ENCODE measurements at places on chromosomes 16 and 17.

DNA sequence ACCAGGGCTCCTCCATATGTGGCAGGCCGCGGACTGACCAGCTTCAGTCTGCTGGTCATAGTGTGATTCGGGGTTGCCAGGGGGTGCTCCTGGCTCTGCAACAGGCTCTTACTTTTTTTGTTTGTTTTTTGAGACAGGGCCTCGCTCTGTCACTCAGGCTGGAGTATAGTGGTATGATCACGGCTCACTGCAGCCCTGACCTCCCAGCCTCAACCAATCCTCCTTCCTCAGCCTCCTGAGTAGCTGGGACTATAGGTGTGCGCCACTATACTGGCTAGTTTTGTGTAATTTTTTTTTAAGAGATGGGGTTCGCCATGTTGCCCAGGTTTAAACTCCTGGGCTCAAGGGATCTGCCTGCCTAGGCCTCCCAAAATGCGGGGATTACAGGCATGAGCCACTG lies 11.8 kb upstream of the KCNH6 start:
- no peak for DNase-seq

- DNase-seq: no peak
These were observed 1.1 kb upstream of the STUB1 start for GRCh38 chr16:678858-679813.

GRCh38 chr16:81099958-81100357 lies 3.8 kb upstream of the GCSH start:
- no peak for DNase-seq

DNA sequence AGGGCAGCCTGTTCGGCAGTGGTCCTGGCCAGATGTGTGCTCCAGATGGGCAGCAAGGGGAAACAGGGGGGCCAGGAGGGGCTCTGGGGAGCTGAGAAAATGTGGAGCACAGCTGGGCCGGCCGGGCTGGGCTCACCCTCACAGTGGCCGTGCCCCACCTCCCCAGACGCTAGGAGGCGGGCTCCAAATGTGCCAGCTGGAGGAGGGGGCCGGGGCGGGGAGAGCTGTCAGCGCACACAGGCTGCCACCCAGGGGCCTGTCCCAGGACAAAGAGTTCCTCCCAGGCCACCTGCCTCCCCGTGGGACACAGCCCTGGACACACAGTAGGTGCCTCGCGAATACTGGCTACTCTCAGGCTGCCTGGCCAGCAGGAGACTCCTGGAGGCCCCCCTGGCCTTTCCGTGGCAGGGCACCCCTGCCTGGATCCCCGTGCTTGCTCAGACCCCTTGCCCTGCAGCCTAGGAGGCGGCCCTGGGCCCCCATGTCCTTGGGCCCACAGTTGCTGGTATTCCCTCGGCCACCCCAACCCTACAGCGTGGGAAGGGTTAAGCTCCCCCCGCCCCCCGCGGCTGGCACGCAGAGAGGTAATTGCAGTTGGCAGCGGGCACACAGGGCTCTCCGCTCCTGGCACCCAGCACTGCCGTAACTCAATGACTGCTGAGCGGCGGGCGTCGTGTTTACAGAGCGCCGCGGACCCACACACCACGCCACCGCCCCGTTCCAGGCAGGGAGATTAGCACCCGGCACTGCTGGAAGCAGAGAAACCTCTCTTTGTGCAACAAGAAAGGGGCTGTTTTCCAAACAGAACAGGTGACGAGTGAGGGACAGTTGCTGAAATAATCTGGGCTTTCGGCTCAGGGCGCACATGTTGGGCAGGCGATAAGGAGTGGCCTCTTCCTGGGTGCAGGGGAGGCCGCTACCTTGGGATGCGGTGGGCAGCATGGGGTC lies 32.2 kb downstream of the BAHCC1 start:
- DNase-seq: no peak

DNA sequence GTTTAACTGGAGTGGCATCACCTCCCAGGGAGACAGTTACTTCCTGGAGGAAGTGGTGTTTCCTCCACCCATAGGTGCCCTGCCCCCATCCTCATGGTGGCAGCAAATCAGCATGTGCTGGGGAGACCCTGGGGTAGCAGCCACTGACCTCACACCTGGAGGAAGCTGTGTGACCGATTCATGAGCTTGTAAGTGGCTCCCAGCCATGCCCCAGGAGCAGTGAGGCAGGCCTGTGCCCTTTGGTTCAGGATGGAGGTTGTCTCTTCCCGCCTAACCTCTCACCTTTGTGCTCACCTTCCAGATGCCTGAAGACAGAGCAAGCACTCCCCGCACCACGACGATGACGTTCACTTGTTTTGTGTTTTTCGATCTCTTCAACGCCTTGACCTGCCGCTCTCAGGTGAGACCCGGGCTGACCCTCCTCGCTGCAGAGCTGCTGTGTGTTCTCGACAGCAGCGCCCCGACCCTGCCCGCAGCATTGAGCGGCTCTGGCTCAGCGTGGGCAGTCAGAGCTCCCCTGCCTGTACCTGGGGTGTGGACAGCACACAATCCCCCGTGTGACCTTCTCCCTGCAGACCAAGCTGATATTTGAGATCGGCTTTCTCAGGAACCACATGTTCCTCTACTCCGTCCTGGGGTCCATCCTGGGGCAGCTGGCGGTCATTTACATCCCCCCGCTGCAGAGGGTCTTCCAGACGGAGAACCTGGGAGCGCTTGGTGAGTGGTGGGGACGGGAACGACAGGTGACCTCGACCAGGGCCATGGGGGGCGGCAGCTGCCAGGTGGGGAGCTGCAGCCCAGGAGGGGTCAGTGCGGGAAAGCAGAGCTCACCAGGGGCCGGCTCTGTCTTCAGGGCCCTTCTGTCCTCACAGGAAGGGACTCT lies 42.8 kb downstream of the MEAK7 start:
- DNase-seq: no peak

GRCh38 chr17:30358055-30358760 lies 20.5 kb upstream of the CPD start:
- no peak for DNase-seq

GRCh38 chr16:89505204-89506112 lies 2.7 kb upstream of the SPG7 start:
- no peak for DNase-seq

DNA sequence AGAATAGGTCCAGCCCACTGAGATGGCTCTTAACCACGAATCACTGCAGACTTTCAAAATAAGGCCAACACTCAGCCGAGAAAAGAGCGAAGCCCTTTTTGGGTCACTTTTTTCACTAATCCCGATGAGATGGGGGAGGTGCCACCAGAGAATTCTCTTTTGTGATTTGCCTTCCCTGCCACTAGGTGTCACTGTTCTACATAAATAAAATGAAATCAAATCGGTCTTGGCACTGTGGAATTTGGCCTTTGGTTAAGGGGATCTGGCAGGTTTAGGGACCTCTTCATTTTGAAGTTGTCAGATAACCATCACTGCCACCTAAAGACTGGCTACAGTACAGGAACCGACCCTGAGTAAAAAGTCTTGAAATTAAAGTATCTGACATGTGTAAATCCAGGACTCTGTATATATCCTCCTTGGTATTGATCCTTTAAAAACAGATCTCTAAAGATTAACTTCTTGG lies 147.0 kb downstream of the HS3ST4 start:
- no peak for DNase-seq

DNA sequence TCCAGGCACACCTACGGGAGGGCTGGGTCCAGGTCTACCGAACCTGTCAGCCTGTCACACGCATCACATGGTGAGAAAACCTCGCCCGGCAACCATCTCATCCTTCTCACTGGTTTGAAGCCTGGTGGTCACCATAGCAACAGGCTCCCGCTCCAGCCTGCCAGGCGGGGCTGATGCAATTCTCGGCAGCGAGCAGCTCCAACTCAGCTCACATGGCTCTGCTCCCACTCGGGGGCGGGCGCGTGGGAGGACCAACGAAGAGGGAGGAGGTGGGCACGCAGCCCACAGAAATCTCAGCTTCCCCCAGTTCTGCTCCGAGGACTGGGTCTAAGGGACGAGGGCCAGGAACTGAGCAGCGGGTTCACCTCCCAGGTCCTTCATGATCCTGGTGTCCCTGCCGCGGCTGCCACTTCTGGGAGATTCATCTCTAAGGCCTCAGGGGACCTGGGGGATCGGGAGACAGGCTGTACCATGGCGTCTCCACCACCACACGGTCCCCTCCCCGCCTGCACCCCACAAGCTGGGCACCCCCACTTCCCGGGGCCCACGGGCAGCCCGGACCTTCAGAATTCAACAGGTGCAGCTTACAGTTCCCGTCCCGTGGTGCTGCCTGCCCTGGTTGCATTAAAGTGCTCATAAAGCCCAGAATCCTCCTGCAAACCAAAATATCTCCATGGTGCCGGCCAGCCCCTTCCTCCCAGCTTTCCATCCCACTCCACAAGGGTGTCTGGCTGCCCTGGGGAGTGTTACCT lies 25.8 kb downstream of the ABR start:
- DNase-seq: no peak

DNA sequence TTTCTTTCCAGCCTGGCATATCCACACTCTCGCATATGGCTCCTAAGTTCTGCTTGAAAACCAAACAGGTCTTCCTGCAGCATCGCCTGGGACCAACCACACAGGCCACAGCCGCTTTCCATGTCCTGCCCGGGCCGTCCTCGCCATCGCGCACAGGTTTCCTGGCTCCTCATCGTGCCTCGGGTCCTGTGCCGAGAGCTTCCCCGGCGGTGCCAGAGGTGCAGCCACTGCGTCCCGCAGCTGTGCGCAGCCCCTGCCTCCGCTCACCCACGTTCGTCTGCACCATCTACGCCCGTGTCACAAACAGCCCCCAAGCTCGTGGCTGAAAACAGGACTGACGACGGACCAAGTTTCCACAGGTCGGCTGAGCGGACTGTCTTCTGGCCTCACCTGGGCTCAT lies 6.3 kb upstream of the ZFPM1 start:
- no peak for DNase-seq

- DNase-seq: no peak
These were observed 277.0 kb upstream of the PSMD7 start for GRCh38 chr16:74019612-74020011.

DNA sequence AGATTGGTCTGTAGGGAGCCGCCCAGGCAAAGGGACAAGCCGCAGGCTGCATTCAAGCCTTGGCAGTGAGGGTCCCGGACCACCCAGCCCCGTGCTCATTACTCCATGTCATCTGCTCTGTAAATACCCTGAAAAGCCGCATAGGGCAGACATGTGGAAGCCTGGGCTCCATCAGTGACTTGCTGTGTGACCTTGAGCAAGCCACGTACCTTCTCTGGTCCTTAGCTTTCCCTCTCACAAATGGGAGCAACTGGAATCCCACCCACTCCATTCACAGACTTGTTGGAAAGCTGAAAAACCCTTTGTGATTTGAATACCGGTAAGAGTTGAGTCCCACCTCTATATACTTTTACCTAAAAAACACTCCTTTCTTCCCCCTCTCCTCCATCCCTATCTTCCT lies 11.9 kb downstream of the CAMKK1 start:
- no peak for DNase-seq
